ENCODE measurements at places on chromosomes 3 and 15. TPM values are rescaled to one million over a fixed set of nuclear protein-coding genes. Genes with fewer than 3 reads are reported as not detected.

The GREM1 gene
- total RNA-seq, result 0.12 TPM

The WNT7A gene
- not detected for total RNA-seq

The CLDN16 gene
- total RNA-seq, result 0.38 TPM

The CFAP100 gene
- 0.44 TPM for total RNA-seq

The PLCH1 gene
- total RNA-seq, result 12.4 TPM

The SLC24A5 gene
- not detected for total RNA-seq

Data from endodermal cell (in vitro differentiated cells).